ENCODE measurements at places on chromosomes 2 and 18.

- no peak for DNase-seq
Observed at GRCh38 chr2:170394641-170395387, 216.9 kb downstream of the MYO3B start.

GRCh38 chr18:77131652-77132368 is 773 bp downstream of the MBP start:
- no peak for DNase-seq

DNA sequence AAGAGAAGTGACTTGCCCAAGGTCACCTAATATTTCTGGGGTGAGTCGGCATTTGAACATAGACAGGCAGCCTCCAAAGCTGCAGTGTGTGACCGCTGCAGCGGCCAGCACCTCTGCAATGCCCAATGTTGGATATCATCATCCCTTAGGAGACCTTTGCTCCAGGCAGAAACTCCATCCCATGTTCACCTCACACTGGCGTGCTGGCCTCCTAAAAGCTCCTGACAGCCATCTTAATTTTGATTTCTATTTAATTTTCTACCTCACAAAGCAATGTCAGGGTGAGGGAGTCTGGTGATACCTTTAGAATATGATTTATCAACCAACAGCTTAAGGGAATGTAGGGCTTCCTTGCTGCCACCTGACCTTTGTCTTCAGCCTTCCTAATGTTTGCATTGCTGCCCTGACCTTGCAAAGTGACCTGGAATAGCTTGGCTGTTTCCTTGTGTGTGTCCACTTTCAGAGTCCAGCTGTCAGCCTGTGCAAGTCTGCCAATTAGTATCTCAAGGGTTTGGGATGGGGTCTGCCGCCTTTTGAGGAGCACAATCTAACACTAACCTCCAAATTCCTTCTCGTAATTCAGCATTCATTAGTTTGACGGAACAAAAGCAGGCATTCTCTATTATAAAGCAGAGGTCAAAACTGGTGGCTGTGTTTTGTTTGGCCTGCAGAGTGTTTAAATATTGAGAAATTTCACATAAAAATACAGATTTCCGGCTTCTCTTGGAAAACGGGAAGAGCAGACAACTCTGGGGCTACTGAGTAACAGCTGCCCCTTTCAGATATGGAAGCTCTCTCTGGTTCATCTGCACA is 127.6 kb downstream of the PLEKHM3 start:
- no peak for DNase-seq

DNA sequence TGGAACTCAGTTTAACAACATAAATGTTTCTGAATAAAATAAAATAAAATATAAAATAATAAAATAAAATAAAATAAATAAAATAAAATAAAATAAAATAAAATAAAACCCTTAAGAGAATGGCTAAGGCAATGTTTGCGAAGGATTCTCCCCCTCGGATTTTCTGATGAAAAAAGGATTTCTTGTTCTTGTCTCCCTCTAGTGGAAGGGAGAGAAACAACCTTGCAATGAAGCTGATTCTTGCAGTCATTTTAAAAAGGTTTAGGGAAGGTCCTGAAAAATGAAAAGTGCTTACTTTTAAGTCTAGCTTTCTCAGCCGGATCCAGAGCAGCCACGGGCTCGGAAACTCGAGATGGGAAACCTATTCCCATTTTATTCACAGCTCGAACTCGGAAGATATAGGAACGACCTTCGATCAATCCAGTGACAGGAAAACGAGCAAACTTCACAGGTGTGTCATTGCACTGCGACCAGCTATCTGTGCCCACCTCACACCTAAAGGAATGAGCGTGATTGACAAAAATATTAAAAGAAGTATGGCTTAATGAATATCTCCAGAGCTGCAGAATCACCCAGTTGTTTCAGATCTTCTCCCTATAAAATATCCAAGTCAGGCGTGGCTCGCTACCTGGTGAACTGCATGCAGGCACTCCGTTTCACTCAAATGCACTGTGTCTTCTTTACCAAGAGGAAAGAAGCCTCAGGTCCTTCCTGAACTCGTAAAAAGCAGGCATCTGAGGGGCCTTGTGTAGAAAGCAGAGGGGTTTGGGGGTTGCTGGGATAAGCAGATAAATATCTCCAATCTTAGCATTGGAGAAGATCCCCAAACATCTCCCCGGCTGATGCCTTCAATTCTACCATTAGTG is 68.1 kb downstream of the MYOM1 start:
- peak; percentile 19 for DNase-seq

- DNase-seq, result no peak
Observed at GRCh38 chr2:206189691-206190090, 30.0 kb downstream of the EEF1B2 start.

GRCh38 chr18:6842081-6842480 is 112.6 kb downstream of the ARHGAP28 start:
- DNase-seq, result no peak

GRCh38 chr2:155250800-155251199 is 552.3 kb downstream of the KCNJ3 start:
- DNase-seq, result peak; percentile 55

DNA sequence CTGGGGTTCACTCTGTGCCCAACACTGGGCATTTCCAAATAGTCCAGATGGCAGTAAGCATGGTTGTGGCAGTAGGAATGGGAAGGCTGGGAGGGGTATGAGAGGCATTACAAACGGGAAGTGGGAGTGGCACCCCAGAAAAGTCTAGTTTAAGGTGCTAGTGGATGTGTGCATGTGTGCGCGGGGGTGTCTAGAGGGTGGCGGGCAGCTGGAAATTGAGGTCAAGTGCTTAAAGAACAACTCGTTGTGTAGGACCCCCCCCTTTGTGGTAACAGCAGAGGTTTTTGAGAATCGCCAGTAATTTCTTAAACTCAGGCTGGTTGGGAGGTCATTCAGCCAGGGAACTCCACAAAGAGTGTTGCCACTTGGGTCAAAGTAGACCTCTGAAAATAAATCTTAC is 69.9 kb downstream of the RHBDD1 start:
- DNase-seq, result no peak

GRCh38 chr2:217966423-217967070 is 36.2 kb downstream of the TNS1 start:
- no peak for DNase-seq

DNA sequence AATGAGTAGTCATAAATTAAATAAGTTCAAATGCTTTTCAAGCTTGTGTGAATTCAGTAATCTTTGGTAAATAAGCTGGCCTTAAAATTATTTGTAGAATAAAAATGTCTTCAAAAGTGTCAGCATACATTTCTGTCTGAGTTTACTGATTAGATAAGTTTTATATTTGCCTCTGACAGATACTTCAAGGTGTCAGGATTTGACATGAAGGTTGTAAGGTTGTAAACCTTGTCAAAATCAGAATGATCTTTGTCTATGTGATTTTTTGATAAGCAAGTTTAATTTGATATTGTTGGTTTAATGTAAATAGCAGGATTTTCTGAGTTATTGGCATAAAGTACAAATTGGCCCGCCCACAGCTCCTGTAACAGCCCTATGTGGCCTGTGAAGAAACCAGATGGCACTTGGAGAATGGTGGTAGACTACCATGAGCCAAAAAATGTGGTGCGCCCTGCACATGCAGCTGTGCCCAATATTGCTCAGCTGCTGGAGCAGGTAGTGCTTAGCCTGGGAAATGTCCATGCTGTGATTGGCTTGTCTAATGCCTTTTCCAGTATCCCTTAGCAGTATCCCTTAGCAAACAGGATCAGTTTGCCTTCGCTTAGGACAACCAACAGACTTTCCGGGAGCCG is 188.0 kb upstream of the SPHKAP start:
- no peak for DNase-seq

DNA sequence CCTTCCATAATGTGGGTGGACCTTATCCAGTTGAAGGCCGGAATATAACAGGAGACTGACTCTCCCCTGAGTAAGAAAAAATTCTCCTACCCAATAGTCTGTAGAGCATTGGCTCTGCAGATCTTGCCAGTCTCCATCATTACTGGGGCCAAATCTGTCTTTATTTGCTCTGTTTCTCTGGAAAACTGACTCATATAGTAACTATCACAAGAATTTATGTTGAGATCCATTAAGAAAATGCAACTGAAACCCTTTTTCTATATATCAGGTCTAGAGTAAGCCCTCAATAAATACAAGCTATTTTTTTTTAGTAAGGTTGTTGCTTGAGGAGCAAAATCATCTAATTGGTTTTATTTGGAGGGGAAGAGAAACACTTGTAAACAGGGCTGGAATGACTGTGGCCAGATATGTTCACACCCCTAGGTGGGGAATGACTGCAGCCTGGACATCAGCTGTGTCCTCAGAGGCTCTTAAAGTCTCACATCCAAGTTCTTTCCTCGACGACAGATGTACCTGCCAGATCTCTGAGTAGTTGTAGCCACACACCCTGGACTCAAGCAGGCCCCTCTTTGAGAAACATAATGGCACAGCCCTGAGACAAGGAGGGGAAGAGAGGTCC is 339.7 kb downstream of the TNS1 start:
- DNase-seq, result peak; percentile 26
